ENCODE measurements at places on chromosomes 13 and 19.

GRCh38 chr19:4063369-4064148, 3.1 kb downstream of the ZBTB7A start:
- DNase-seq, result peak; percentile 39

- no peak for DNase-seq
Observed at GRCh38 chr13:79646880-79647279, 165.9 kb downstream of the NDFIP2 start.

- no peak for DNase-seq
Observed at GRCh38 chr19:46599716-46600373, 1.3 kb upstream of the CALM3 start.

GRCh38 chr13:110018009-110018408, 231.6 kb upstream of the IRS2 start:
- no peak for DNase-seq

GRCh38 chr13:78762825-78763224, 103.9 kb upstream of the OBI1 start:
- no peak for DNase-seq

GRCh38 chr19:51594774-51595109, 23.7 kb downstream of the ZNF175 start:
- no peak for DNase-seq

DNA sequence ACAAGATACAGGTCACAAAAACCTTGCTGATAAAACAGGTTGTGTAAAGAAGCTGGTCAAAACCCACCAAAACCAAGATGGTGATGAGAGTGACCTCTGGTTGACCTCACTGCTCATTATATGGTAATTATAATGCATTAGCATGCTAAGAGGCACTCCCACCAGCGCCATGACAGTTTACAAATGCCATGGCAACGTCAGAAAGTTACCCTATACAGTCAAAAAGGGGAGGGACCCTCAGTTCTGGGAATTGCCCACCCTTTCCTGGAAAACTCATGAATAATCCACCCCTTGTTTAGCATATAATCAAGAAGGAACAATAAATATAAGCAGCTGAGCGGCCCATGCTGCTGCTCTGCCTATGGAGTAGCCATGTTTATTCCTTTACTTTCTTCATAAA, 434.1 kb downstream of the ZNF536 start:
- no peak for DNase-seq

GRCh38 chr13:86960876-86961275, 710.3 kb upstream of the SLITRK5 start:
- DNase-seq, result no peak

GRCh38 chr19:1606138-1606651, 933 bp upstream of the UQCR11 start:
- DNase-seq, result no peak

- DNase-seq, result no peak
Observed at GRCh38 chr13:101204270-101205020, 211.9 kb downstream of the NALCN start.

- DNase-seq, result no peak
Observed at GRCh38 chr13:30866677-30867076, 39.4 kb upstream of the MEDAG start.

GRCh38 chr13:110790371-110790770, 76.9 kb downstream of the ING1 start:
- no peak for DNase-seq

- DNase-seq, result no peak
Observed at GRCh38 chr13:85170372-85170771, 628.8 kb downstream of the SLITRK6 start.

Data from 8988T (cell line).